ENCODE measurements at places on chromosomes 5 and 9. TPM values are rescaled to one million over a fixed set of nuclear protein-coding genes. Genes with fewer than 3 reads are reported as not detected.
A peak's percentile ranks its signal among the peaks of the same experiment; 100 is the strongest.

- no peak for DNase-seq
Observed at GRCh38 chr5:150329038-150329437, 26.3 kb upstream of the ARSI start.

DNA sequence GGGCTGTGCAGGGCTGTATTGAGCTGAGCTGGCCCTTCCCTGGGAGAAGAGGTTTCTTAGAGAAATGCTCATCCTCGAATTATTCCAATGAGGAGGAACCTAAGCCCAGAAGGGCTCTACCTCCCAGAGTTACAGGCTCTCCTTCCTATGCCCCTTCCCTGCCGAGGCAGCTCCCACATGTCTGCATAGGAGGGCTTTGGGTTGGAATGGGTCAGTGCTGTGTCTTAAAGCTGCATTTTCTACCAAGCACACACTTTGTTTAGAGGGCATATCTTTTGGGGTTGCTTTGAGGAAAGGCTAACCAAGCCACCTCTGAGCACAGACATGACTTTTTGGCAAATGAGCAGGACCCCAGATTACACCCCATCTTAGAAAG lies 9.1 kb downstream of the NEK6 start:
- no peak for DNase-seq

- DNase-seq: no peak
Observed at GRCh38 chr5:137453483-137454080, 45.5 kb downstream of the SPOCK1 start.

- peak; percentile 65 for DNase-seq
Observed at GRCh38 chr5:161546470-161547301, at the start of gene GABRB2. TSS of gene GABRB2 (minus strand) at chr5:161546725. CDS start at chr5:161546643, 82 bp downstream.

- DNase-seq: no peak
Observed at GRCh38 chr9:88673886-88674285, 138.9 kb downstream of the NXNL2 start.

- DNase-seq: no peak
Observed at GRCh38 chr9:34520505-34521385, 2.0 kb downstream of the ENHO start.

GRCh38 chr9:117073539-117074341 lies 341.1 kb downstream of the ASTN2 start:
- DNase-seq: peak; percentile 78

GRCh38 chr9:91266448-91266847 lies 95.3 kb downstream of the AUH start:
- no peak for DNase-seq

DNA sequence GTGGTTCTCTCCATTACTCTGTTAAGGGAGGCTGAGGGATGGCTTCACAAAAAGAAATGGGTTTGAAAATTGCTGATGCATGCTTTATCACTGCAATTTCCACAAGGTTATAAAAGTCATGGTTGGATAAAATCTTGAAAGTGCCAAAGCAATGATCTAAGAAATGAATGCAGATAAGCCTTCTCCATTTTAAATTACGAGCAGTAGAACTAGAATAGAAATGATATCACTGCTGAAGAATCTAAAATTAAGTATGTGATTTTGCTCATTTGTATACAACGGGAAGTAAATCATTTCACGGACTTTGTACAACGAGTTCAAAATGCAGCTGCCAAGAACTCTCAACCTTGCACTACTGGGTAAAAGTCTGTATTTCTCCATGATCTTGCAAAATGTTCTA lies 299.0 kb downstream of the PRELID2 start:
- DNase-seq: no peak

GRCh38 chr5:151005187-151005949 lies 15.0 kb upstream of the GPX3 start:
- no peak for DNase-seq

DNA sequence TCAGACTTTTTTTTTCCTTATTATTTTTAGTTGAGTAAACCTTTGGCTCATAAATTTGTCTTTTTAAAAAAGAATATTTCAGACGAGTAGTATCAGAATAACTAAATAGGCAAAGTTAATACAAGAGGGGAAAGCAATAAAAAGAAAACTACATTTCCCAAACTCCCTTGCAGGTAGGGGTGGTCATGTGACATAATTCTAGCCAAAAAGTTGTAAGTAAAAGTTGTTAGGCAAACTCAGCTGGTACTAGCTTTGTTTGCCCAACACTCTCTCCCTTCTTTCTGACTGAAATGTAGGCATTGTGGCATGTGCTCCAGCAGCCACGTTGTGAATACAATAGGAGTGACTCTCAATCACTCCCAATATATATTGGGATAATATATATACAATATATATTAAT lies 20.9 kb downstream of the GIN1 start:
- DNase-seq: no peak

GRCh38 chr5:153490118-153491037 lies at the start of gene GRIA1:
TSS of gene GRIA1 (plus strand) at chr5:153490670.
- peak; percentile 15 for DNase-seq

- no peak for DNase-seq
Observed at GRCh38 chr5:148996270-148996669, 66.6 kb downstream of the SH3TC2 start.

DNA sequence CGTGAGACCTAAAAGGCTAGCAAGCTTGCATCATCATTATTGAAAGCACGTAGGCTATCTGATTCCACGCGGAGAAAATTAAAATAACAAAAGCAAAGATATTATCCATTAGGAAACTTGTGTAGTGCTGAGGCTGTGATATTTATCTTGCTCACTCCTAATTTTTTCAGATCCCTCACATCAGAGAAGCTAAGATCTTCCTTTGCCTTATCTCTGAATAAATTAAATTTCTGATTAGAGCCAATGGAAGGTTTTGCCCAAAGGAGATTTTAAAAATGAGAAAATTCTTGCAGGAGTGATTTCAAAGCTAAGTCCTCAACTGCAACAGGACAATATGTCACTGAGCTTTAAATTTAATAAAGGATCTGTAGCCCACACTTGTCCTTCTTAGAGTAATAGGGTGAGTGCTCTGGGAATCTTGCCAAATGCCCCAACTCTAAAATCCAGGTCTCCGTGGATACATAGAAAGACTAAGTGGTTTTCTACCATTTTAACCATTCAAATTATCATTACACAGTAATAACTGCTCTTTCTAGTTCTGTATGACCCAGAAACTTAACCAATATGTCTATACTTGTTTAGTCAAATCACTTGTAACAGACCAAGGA lies 295.0 kb downstream of the CAAP1 start:
- peak; percentile 43 for DNase-seq

DNA sequence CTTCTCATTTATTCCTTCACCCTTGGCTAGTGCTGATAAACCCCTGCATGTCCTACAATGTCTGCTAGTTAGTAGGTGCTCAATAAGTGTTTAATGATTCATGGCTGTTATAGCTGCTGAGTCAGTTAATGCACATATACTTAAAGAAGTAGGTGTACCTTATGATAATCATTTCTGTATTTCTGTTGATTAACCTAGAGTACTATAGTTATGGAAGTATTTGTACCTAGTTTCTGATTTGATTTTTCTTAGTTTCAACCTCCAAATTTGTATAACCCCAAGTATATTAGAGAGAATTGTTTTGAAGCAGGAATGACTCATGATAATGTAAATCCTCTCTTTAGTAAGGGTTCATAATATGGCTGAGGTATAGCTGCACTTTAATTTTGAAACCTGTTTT lies 8.9 kb downstream of the SMAD5 start:
- no peak for DNase-seq

- DNase-seq: peak; percentile 14
Observed at GRCh38 chr5:11075035-11075805, 314.2 kb upstream of the DAP start.

GRCh38 chr5:102834438-102834964 lies 79.4 kb downstream of the PAM start:
- no peak for DNase-seq

DNA sequence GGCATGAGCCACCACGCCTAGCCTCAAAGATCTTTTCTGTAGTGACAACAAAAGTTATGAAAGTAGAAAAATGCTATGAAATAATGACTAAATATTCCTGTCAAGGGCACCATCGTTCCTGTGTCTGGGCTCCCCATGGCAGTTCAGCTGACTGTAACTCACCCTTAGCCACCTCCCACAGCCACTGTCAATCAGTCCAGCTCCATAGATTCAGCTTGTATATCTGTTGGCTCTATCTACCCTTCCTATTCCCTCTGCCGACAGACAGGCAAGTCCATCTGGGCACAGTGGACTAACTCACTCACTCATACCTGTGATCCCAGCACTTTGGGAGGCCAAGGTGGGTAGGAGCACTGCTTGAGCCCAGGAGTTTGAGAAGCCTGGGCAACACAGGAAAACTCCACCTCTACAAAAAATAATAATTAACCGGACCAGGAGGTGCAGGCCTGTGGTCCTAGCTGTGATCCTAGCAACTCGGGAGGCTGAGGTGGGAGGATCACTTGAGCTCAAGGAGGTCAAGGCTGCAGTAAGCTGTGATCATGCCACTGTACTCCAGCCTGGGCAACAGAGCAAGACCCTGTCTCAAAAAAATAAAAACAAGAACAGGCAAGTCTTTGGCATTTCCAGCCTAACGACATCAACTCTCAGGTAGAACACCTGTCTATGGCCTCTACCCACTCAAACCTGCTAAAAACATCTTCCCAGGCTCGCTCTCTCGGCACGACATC lies 6.2 kb downstream of the CAMSAP1 start:
- DNase-seq: no peak

DNA sequence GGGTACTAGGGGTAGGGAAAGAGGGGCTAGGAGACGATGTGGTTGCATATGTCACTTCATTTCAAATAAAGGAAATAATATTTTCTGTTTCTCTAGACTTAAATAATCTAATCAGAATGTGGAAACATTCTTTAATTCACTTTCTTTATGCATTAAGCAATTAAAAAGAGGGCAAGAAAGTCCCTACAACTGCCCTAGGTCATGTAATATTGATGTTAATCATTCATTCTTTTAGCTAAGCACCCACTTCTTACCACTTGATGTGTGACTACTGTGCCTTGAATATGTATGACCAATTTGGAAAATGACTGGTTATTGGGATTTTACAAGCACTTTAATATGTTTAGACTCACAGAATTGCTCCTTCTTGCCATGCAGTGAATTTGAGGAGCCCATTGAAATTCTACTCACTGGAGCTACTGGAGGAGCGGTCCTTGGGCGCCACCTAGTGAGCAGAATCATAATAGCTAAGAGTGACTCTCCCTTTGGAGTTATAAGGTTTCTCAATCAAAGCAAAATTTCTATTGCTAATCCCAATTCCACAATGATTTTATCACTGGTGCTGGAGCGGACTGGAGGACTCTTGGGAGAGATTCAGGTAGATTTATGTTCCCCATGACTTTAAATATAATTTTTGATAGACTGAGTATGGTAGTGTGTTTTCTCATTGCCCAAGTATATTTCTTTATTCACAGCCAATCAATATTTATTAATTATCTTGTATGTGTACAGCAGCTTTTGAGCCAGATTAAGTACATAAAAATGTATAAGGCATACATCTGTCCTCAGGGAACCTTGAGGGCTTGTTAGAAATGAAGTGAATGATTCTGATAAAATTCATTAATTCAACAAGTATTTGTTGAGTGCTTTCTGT lies 225.1 kb downstream of the ADGRV1 start:
- peak; percentile 43 for DNase-seq

DNA sequence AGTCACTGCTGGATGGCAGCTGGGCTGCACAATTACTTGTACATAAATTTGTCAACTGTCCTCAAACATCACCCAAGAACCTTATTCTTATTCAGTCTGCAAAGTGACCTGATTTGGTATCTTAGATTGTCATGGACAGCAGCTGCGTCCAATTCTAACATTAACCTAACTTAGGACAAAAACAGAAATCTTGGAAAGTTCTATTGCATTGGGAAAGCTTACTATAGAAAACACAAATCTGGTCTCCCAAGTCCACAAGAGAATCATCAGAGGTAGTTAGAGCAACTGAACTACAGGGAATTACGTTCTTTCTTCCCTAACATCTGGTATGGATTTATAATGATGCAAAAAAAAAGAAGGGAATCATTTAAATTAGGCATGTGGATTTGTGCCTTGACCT lies 283.9 kb downstream of the NR2F1-AS1 start:
- no peak for DNase-seq

RNF208 gene
- 2.7 TPM for polyA plus RNA-seq

HMCN2 gene
- 0.15 TPM for polyA plus RNA-seq

PCDHGA3 gene
- polyA plus RNA-seq: 0.33 TPM

ASS1 gene
- polyA plus RNA-seq: 0.59 TPM

LHX2 gene
- not detected for polyA plus RNA-seq

UGT3A1 gene
- polyA plus RNA-seq: not detected

FLT4 gene
- 0.02 TPM for polyA plus RNA-seq

TMOD1 gene
- 0.54 TPM for polyA plus RNA-seq
